ENCODE measurements at places on chromosomes 16 and 17. TPM values are rescaled to one million over a fixed set of nuclear protein-coding genes. Genes with fewer than 3 reads are reported as not detected.
A peak's percentile ranks its signal among the peaks of the same experiment; 100 is the strongest.

The HAS3 gene
- total RNA-seq = 0.86 TPM

The RILP gene
- 3.8 TPM for total RNA-seq

The HS3ST2 gene
- total RNA-seq = not detected

The CBFA2T3 gene
- 11.5 TPM for total RNA-seq

The MT3 gene
- not detected for total RNA-seq

The DNAH3 gene
- total RNA-seq = not detected

- peak within 1 kb of the TSS; percentile 66 for H3K4me3 ChIP-seq
- H3K4me1 ChIP-seq = peaks cover 12% of the 10 kb centered on the region
- peaks cover 70% of the 10 kb centered on the region for H3K27me3 ChIP-seq
- H3K27ac ChIP-seq = no peak within 1 kb of the TSS
- peaks cover 4% of the 10 kb centered on the region for H3K36me3 ChIP-seq
Observed at GRCh38 chr17:76585649-76586593, at the start of gene ST6GALNAC2. Gene ST6GALNAC2, minus strand, starts transcription at chr17:76585860. Its CDS starts 52 bp downstream, at chr17:76585808.

DNA sequence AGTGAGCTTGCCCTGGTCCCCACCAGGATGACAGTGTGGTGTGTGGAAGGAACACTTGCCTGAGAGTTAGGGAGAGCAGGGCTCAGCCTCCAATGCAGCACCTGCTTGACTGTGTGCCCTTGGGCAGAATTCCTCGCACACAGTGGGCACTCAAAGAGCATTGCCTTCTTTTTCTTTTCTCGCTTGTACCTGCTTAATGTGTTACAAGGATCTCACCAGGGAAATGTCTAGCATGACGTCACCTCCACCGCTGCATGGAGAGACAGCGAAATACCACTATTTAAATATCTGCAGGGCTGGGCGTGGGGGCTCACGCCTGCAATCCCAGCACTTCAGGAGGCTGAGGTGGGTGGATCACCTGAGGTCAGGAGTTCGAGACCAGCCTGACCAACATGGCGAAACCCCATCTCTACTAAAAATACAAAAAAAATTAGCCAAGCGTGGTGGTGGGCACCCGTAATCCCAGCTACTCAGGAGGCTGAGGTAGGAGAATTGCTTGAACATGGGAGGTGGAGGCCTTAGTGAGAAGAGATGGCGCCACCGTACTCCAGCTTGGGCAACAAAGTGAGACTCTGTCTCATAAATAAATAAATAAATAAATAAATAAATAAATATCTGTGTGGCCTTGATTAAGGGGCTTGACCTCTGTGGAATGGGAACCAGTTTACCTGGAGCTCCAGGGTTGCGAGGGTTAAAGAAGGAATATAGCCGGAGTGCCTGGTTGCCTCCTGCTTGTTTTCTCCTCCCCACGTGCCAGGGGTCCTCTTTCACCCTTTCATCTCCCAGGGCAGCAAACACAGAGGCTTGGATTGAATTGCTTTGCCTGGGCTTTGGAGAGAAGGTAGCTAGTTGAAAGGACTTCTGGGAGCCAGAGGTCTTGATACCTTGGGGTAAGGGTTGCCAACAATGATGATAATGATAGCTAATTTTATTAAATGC lies 16.3 kb downstream of the SNX29 start:
- H3K36me3 ChIP-seq = no peaks in the 10 kb centered on the region
- DNase-seq = no peak
- H3K4me3 ChIP-seq = no peak overlapping the region
- H3K4me1 ChIP-seq = no peaks in the 10 kb centered on the region
- no peaks in the 10 kb centered on the region for H3K27me3 ChIP-seq

DNA sequence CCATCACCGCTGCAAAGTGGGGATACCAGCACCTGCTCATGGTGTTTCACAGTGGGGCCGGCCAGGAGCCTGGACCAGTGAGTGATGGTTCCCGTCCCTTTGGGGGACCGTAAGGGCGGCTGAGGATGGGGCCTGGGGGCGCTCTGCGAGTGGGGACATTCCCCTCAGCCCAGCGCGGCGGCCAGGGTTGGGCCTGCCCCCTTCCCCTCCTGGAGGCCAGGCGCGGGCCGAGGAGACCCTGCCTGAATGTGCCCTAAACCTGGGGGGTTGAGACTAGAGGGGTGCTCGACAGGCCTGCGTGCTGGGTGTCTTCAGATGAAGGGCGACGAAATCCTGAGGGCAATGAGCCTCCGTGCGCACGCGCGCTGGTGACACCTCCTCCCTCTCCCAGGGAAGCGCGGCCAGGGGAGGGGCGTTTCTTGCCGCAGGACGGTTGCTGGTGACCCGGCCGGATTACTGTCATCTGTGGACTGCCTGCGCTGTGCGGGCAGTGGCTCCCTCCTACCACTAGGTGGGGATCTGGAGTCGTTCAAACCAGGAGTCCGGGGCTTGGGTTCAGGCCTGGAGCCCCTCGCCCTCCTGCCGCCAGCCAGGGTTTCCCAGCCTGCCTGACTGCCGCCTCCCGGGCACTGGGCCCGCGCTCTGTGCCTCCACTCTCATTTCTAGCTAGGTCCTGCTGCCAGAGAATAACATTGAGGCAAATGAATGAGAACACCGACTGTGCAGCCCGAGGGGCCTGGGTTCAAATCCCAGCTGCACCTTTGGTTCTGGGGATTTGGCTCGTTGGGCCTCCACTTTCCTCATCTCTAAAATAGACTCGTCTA lies 17.1 kb downstream of the TBX2 start:
- H3K4me1 ChIP-seq = peaks cover 31% of the 10 kb centered on the region
- peak overlapping the region; percentile 53 for H3K27ac ChIP-seq
- peak; percentile 88 for DNase-seq
- peak overlapping the region; percentile 56 for H3K4me3 ChIP-seq
- no peaks in the 10 kb centered on the region for H3K36me3 ChIP-seq

DNA sequence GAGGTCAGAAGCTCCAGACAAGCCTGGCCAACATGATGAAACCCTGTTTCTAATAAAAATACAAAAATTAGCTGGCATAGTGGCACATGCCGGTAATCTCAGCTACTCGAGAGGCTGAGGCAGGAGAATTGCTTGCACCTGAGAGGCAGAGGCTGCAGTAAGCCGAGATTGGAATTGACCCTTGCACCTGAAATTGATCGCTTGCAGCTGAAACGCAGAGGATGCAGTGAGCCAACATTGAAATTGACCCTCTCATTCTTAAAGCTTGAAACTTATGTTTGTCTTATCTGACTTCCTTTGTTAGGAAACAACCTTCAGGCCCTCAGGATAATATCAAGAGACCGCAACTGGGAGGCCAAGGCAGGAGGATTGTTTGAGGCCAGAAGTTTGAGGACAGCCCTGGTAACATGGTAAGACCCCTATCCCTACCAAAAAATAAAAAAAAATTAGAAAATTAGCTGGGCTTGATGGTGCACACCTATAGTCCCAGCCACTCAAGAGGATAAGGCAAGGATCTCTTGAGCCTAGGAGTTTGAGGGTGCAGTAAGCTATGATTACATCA lies 376.6 kb upstream of the XYLT1 start:
- H3K4me3 ChIP-seq = no peak overlapping the region
- no peak overlapping the region for H3K27ac ChIP-seq
- H3K27me3 ChIP-seq = peaks cover 20% of the 10 kb centered on the region

- H3K4me1 ChIP-seq = no peaks in the 10 kb centered on the region
- no peak for DNase-seq
- no peak overlapping the region for H3K27ac ChIP-seq
Observed at GRCh38 chr17:9860851-9861250, 35.1 kb downstream of the GLP2R start.

DNA sequence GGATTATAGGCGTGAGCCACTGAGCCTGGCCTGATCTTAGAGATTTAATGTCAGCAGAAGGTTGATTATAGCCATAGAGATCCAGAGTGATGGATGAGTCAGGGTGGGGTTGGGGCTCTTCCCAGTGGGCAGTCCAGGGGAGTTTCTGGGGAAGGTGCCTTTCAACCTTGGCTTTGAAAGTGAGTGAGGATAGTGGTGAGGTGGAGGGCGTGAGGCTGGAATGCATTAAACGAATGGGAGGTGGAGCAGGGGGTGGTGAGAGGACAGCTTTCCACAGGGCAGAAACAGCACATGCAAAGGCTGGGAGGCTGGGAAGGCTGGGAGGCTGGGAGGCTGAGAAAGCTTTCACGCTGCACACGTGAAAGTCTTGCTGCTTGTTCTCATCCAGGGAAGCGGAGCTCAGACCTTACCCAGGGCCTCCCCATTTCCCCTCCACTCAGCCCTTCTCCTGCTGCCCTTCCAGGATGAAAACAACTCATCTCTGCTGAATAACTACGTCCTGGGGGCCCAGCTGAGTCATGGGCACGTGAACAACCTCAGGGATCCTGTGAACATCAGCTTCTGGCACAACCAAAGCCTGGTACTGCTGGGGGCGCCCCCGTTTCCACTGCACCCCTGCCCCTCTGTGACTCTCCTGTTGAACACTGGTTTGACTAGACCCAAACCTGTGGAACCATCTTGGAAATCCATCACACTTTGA lies 22.3 kb downstream of the ADGRG5 start:
- H3K27ac ChIP-seq = peak overlapping the region; percentile 55
- DNase-seq = no peak
- H3K4me3 ChIP-seq = no peak overlapping the region
- peaks cover 11% of the 10 kb centered on the region for H3K27me3 ChIP-seq
- H3K36me3 ChIP-seq = peaks cover 15% of the 10 kb centered on the region

GRCh38 chr16:28549301-28549899 lies 4.3 kb upstream of the SGF29 start:
- no peak overlapping the region for H3K27ac ChIP-seq
- H3K4me3 ChIP-seq = no peak overlapping the region
- peaks cover 2% of the 10 kb centered on the region for H3K4me1 ChIP-seq
- peaks cover 4% of the 10 kb centered on the region for H3K27me3 ChIP-seq
- H3K36me3 ChIP-seq = no peaks in the 10 kb centered on the region

GRCh38 chr16:8678068-8678927 lies 3.9 kb downstream of the ABAT start:
- peaks cover 48% of the 10 kb centered on the region for H3K4me1 ChIP-seq
- peak overlapping the region; percentile 41 for H3K27ac ChIP-seq
- DNase-seq = no peak
- peaks cover 3% of the 10 kb centered on the region for H3K36me3 ChIP-seq
- no peak overlapping the region for H3K4me3 ChIP-seq
- H3K27me3 ChIP-seq = no peaks in the 10 kb centered on the region

DNA sequence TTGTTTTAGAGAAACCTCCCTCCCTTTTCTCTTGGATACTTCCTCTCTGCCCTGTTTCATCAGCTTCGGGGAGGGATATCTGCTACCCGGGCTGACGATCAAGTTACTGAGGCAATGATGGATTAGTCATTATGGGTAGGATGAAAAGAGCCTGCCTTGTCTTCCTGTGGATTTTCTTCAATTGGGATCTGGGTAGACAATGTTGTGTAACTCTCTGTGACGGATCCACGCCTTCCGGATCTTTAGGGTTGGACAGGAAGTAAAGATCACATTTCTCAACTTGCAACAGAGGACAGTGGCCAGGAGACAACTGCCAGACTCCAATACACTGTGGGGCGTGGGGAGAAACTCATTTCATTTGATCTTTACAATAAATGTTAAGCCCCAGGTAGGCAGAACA lies 11.3 kb upstream of the CHST6 start:
- peaks cover 9% of the 10 kb centered on the region for H3K4me1 ChIP-seq
- no peaks in the 10 kb centered on the region for H3K36me3 ChIP-seq
- H3K27me3 ChIP-seq = peaks cover 4% of the 10 kb centered on the region
- peak overlapping the region; percentile 36 for H3K27ac ChIP-seq
- no peak overlapping the region for H3K4me3 ChIP-seq

GRCh38 chr17:55833306-55833705 lies 82.5 kb downstream of the PCTP start:
- no peaks in the 10 kb centered on the region for H3K4me1 ChIP-seq
- H3K27ac ChIP-seq = no peak overlapping the region
- no peak for DNase-seq
- H3K4me3 ChIP-seq = no peak overlapping the region

- no peaks in the 10 kb centered on the region for H3K27me3 ChIP-seq
- H3K27ac ChIP-seq = peak overlapping the region; percentile 84
- H3K4me1 ChIP-seq = peaks cover 28% of the 10 kb centered on the region
- H3K36me3 ChIP-seq = peaks cover 2% of the 10 kb centered on the region
Observed at GRCh38 chr16:88498576-88499208, 45.6 kb downstream of the ZFPM1 start.
